ENCODE measurements at places on chromosomes 1 and 21. TPM values are rescaled to one million over a fixed set of nuclear protein-coding genes. Genes with fewer than 3 reads are reported as not detected.

LCE1E gene
- total RNA-seq = not detected

- H3K4me1 ChIP-seq = no peaks in the 10 kb centered on the region
- H3K4me3 ChIP-seq = no peak overlapping the region
- no peak overlapping the region for H3K27ac ChIP-seq
- H3K36me3 ChIP-seq = no peaks in the 10 kb centered on the region
- no peak for DNase-seq
These were observed 381.0 kb downstream of the HHAT start for GRCh38 chr1:210709701-210710100.

GRCh38 chr1:88873737-88874349 lies 17.5 kb downstream of the GTF2B start:
- peaks cover 3% of the 10 kb centered on the region for H3K36me3 ChIP-seq
- no peak overlapping the region for H3K27ac ChIP-seq
- H3K4me1 ChIP-seq = peaks cover 9% of the 10 kb centered on the region
- no peak overlapping the region for H3K4me3 ChIP-seq

- H3K4me1 ChIP-seq = peaks cover 25% of the 10 kb centered on the region
- DNase-seq = no peak
- peaks cover 14% of the 10 kb centered on the region for H3K36me3 ChIP-seq
These were observed 11.3 kb downstream of the MAP7D1 start for GRCh38 chr1:36166938-36167905.

GRCh38 chr1:94259635-94260289 lies 22.4 kb upstream of the ARHGAP29 start:
- H3K4me1 ChIP-seq = peaks cover 66% of the 10 kb centered on the region
- H3K36me3 ChIP-seq = peaks cover 2% of the 10 kb centered on the region
- H3K27me3 ChIP-seq = no peaks in the 10 kb centered on the region
- H3K27ac ChIP-seq = peak overlapping the region; percentile 82
- H3K4me3 ChIP-seq = no peak overlapping the region

UBXN10 gene
- 0.37 TPM for total RNA-seq

TBX15 gene
- total RNA-seq = 0.17 TPM

TDRD10 gene
- total RNA-seq = not detected

MYCL gene
- 0.59 TPM for total RNA-seq

DNA sequence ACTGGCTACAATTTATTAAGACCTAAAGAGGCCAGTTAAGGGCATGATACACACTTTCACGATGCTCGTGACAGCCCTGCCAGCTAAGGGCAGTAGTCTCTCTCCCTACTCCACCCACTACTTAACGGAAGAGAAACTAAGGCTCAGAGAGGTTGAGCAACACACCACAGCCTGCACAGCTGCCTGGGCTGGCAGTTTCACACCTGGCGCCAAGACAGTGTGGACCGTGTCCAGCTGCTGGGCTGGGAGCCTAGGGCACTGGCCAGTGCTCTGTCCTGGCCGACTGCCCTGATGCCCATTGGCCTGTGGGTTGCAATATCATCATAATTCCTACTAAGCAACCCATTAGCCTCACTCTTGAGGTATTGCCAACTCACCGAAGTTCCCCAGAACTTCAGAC lies 27.6 kb downstream of the TENT5C start:
- H3K36me3 ChIP-seq = no peaks in the 10 kb centered on the region
- no peak overlapping the region for H3K27ac ChIP-seq
- DNase-seq = no peak
- H3K4me1 ChIP-seq = no peaks in the 10 kb centered on the region
- H3K4me3 ChIP-seq = no peak overlapping the region

CATSPERE gene
- total RNA-seq = 0.49 TPM

DNA sequence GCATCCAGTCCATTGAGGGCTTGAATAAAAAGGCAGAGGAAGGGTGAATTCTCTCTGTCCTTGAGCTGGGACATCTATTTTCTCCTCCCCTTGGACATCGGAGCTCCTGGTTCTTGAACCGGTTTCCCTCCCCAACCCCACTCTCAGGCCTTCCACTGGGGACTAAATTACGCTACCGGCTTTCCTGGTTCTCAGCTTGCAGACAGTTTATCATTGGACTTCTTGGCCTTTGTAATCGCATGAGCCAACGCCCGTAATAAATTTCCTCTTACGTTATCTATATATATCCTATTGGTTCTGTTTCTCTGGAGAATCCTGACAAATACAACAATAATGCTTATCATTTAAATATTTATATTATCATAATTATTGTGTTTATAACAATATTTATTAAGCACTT lies 20.4 kb upstream of the COL9A2 start:
- H3K27me3 ChIP-seq = peaks cover 32% of the 10 kb centered on the region
- H3K4me1 ChIP-seq = peaks cover 16% of the 10 kb centered on the region
- no peak overlapping the region for H3K27ac ChIP-seq

CCDC181 gene
- 0.71 TPM for total RNA-seq

FAM72C gene
- 8.4 TPM for total RNA-seq

C8A gene
- total RNA-seq = not detected

DNA sequence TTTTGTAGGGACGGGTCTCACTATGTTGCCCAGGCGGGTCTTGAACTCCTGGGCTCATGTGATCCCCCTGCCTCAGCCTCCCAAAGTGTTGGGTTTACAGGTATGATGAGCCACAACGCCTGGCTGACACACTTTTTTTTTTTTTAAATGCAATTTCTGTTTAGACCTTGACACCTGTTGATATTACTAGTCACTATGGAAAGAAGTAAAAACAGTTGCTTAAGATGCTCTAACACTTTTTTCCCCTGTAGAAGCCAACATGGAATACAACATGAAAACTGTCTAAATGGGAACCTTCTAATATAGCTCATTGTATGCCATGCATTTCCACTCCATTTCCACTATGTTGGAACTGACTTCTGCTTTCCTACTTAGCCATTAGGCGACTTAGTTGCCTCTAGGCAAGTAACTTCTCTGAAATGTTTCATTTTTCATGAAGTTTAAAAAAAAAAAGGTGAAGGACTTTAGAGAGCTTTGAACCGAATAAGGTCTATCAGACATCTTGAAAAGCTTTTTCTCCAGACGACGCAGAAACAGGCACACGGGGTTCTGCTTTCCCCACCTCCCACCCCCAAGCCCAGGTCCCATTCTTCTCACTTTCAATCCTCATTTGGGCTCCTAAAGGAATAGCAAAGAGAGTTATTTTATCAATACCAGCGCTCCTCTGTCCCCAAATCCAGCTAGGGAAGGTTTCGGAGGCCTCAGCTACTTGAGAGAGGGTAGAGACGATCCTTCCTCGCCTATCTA lies 648 bp upstream of the DR1 start:
- H3K27ac ChIP-seq = peak overlapping the region; percentile 95
- H3K4me1 ChIP-seq = no peaks in the 10 kb centered on the region
- H3K36me3 ChIP-seq = peaks cover 36% of the 10 kb centered on the region
- H3K27me3 ChIP-seq = no peaks in the 10 kb centered on the region
- H3K4me3 ChIP-seq = peak overlapping the region; percentile 99

DNA sequence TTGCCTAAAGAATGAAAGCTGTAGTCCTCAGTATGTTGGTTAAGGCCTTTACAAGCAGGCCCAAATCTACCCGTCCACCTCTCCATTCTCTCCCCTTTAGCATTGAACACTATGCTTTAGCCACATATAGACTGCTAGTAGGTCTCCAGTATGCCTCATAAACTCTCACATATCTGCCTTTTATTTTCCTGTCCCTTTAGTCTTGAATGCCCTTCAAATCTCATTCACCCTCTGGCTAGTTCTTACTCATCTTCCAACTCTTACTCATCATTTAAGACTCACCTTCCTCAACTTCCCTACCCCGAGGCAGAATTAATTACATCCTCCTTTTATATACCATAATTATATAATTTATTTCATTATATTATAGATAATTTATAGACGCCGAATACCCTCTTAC lies 78.7 kb upstream of the TSPAN2 start:
- H3K4me3 ChIP-seq = no peak overlapping the region
- no peak overlapping the region for H3K27ac ChIP-seq
- H3K27me3 ChIP-seq = peaks cover 34% of the 10 kb centered on the region
- no peaks in the 10 kb centered on the region for H3K36me3 ChIP-seq
- H3K4me1 ChIP-seq = no peaks in the 10 kb centered on the region

DNA sequence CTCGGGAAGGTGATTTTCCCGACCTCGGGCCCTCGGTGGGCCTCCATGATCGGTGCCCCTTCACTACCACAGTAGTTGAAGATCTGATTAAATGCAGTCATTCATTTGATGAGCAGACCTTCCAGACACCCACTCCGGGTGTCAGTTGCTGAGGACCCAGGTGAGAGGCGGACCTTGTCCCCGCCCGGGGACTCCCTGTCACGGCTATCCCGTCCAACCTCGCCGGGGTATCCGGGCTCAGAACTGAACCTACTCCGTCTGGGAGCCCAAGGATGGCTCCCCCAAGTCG lies 22.6 kb downstream of the RNU1-3 start:
- H3K4me1 ChIP-seq = no peaks in the 10 kb centered on the region
- H3K4me3 ChIP-seq = no peak overlapping the region
- no peak overlapping the region for H3K27ac ChIP-seq
- H3K36me3 ChIP-seq = no peaks in the 10 kb centered on the region
- no peak for DNase-seq

DNA sequence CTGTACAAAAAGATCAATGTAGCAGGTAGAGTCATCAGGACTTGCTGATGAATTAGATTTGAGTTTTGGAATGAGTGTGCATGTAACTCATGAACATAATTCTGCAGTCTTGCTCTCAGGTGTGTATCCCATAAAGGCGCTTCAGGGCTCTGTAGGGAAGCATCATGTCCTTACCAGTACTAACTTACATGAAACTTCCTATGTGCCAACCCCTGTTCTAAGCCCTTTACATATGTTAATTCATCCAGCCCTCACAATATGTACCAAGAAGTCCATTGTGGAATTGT lies 2.1 kb upstream of the FCRLB start:
- H3K36me3 ChIP-seq = peaks cover 3% of the 10 kb centered on the region
- peaks cover 47% of the 10 kb centered on the region for H3K27me3 ChIP-seq
- no peak overlapping the region for H3K27ac ChIP-seq

DNA sequence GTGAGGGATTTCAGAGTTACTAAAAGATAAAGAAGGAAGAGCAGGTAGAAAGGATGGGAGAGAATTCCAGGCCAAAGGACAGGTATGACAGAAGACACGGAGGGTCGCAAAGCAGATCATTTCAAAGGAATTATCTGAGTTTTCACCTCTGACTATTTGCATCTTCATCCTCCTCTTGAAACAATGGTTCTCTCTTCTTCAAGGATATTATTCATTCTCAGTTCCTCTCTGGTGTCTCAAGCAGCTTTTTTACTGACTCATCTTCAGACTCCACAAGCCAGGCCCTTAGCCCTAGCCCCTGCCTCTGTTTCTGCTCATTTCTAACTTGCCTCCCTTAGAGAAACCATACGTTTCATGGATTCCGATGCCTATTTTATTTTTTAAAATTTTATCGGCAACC lies 15.0 kb downstream of the DDX59 start:
- no peak overlapping the region for H3K27ac ChIP-seq
- no peaks in the 10 kb centered on the region for H3K27me3 ChIP-seq
- no peak overlapping the region for H3K4me3 ChIP-seq
- H3K4me1 ChIP-seq = peaks cover 9% of the 10 kb centered on the region
- DNase-seq = no peak

CR1 gene
- total RNA-seq = not detected

GRCh38 chr1:21910558-21911204 lies 26.4 kb downstream of the HSPG2 start:
- DNase-seq = no peak
- H3K36me3 ChIP-seq = peaks cover 45% of the 10 kb centered on the region
- no peak overlapping the region for H3K4me3 ChIP-seq
- no peaks in the 10 kb centered on the region for H3K27me3 ChIP-seq
- peaks cover 38% of the 10 kb centered on the region for H3K4me1 ChIP-seq
- peak overlapping the region; percentile 66 for H3K27ac ChIP-seq

NT5C1A gene
- not detected for total RNA-seq

- H3K27me3 ChIP-seq = no peaks in the 10 kb centered on the region
- no peaks in the 10 kb centered on the region for H3K36me3 ChIP-seq
- DNase-seq = no peak
- no peak overlapping the region for H3K4me3 ChIP-seq
- no peaks in the 10 kb centered on the region for H3K4me1 ChIP-seq
- H3K27ac ChIP-seq = no peak overlapping the region
These were observed 24.7 kb upstream of the HMGN1 start for GRCh38 chr21:39373634-39374033.

- DNase-seq = peak; percentile 69
- H3K27ac ChIP-seq = no peak within 1 kb of the TSS
- no peaks in the 10 kb centered on the region for H3K36me3 ChIP-seq
- H3K4me1 ChIP-seq = peaks cover 35% of the 10 kb centered on the region
- peaks cover 22% of the 10 kb centered on the region for H3K27me3 ChIP-seq
These were observed at the start of gene ITLN2 for GRCh38 chr1:160954158-160955104. ITLN2 (minus strand) TSS chr1:160954809; CDS start chr1:160954741, 68 bp downstream.

SWT1 gene
- total RNA-seq = 2.6 TPM

GRCh38 chr1:108199201-108199691 lies 897 bp downstream of the SLC25A24 start:
- H3K36me3 ChIP-seq = peaks cover 42% of the 10 kb centered on the region
- H3K27me3 ChIP-seq = no peaks in the 10 kb centered on the region
- H3K4me3 ChIP-seq = peak overlapping the region; percentile 89
- H3K27ac ChIP-seq = peak overlapping the region; percentile 87
- DNase-seq = peak; percentile 5

GRCh38 chr1:41892301-41892781 lies 26.4 kb downstream of the HIVEP3 start:
- no peak for DNase-seq
- H3K4me1 ChIP-seq = peaks cover 49% of the 10 kb centered on the region
- H3K36me3 ChIP-seq = no peaks in the 10 kb centered on the region

ADPRS gene
- 32.8 TPM for total RNA-seq

DNA sequence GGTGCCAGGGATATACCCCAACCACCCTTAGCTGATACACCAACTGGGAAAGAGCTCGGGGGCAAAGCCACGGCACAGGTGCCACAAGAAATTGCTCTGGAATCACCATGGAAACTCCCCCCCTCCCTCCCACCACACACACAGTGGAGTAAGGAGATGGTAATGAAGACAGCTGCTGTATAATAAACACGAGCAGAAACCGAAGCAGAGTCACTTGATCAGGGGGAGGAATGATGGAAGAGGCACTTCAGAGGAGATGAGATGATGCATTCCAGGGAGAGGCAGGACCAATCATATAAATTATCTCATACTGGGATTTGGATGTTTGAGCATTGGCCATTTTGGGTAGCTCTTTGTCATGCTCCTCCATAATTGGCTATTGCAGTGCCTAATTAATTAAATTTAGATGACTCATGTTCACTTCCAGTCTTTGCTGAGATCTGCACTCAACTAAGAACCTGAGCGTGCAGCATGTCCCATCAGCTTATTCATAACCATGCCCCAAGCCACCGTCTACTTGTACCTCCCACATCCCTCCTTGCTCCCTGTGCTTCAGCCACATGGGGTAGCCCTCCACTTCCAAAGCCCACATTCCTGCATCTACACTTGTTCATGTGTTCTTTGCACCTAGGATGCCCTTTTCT lies 189.5 kb downstream of the ZSCAN20 start:
- H3K4me3 ChIP-seq = no peak overlapping the region
- no peaks in the 10 kb centered on the region for H3K36me3 ChIP-seq
- H3K27me3 ChIP-seq = peaks cover 66% of the 10 kb centered on the region
- DNase-seq = no peak
- no peak overlapping the region for H3K27ac ChIP-seq

GRCh38 chr1:203944651-203945404 lies 83.4 kb downstream of the SNRPE start:
- no peaks in the 10 kb centered on the region for H3K36me3 ChIP-seq
- no peaks in the 10 kb centered on the region for H3K4me1 ChIP-seq
- H3K4me3 ChIP-seq = no peak overlapping the region
- H3K27me3 ChIP-seq = peaks cover 37% of the 10 kb centered on the region

GRCh38 chr21:28444557-28444956 lies 548.1 kb downstream of the LTN1 start:
- H3K27me3 ChIP-seq = no peaks in the 10 kb centered on the region
- H3K36me3 ChIP-seq = no peaks in the 10 kb centered on the region
- no peak for DNase-seq
- H3K4me1 ChIP-seq = no peaks in the 10 kb centered on the region

- H3K4me3 ChIP-seq = no peak overlapping the region
- H3K27ac ChIP-seq = no peak overlapping the region
- peaks cover 34% of the 10 kb centered on the region for H3K4me1 ChIP-seq
- peaks cover 10% of the 10 kb centered on the region for H3K36me3 ChIP-seq
These were observed 61.7 kb downstream of the GALNT2 start for GRCh38 chr1:230128569-230129285.
